ENCODE measurements at places on chromosomes 1 and 21. TPM values are rescaled to one million over a fixed set of nuclear protein-coding genes. Genes with fewer than 3 reads are reported as not detected.

Gene LCE1B
- total RNA-seq: not detected

Gene ECM1
- total RNA-seq: 2.1 TPM

Gene RCSD1
- total RNA-seq: 10.9 TPM

Gene PPIAL4G
- total RNA-seq: not detected

Gene ZBTB8B
- 3.8 TPM for total RNA-seq

Gene CDCA8
- total RNA-seq: 3.6 TPM

Gene CFAP74
- total RNA-seq: 0.27 TPM

Gene MTARC2
- 9.6 TPM for total RNA-seq

Gene DNM3
- total RNA-seq: 25.3 TPM

Gene PLCH2
- total RNA-seq: 84.1 TPM

Gene CHML
- total RNA-seq: 31.4 TPM

Gene GNG4
- total RNA-seq: 9.9 TPM

Gene MYBPH
- total RNA-seq: 4.5 TPM

Gene ASCL5
- total RNA-seq: not detected

Gene ZSWIM5
- total RNA-seq: 23.0 TPM

Gene OR10Z1
- not detected for total RNA-seq

Gene SDHC
- 63.4 TPM for total RNA-seq

Gene TOMM40L
- total RNA-seq: 13.5 TPM

Gene MYOG
- 19.8 TPM for total RNA-seq

Gene PDZK1IP1
- 1.0 TPM for total RNA-seq

All from camera-type eye (tissue), 1 donor.